Activated naive CD8-positive, alpha-beta T cell treated with anti-CD3 and anti-CD28 coated beads, Interleukin-2, amount 50 U/mL, for 24 hours (primary cell): ENCODE measurements at places on chromosomes 7 and 10.

DNA sequence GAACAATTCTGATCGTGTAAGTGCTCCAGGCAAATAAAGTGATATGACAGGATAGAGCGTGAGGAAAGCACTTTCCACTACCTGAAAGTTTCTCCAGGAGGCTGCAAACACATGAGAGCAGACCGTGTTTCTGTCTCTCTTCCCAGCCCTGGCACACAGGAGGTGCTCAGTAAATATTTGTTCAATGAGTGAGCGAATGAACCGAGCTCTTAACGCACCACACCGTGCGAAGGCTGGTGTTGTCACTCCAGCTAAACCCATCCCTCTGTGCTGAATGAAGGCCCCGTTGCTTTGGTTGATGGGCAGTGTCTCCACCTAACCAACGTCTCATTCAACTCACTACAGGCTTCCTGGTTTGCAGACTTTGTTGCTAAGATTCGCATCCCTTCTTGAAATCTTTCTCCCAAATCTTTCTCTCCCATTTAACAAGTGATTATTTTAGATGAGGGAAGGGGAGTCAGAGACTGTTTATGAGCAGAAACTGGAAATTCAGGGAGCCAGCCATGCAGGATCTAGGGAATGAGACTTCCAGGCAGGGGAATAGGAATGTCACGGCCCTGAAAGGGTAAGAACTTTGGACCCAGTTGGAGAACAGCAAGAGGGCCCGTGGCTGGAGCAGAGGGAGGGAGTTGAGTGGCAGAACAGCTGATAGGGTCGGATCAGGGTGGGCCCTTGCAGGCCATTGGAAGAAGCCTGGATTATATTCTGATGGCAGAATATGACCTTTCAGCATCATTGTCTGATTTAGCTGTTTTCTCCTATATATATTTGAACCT is 282.6 kb downstream of the CAMK1D start:
- no peak overlapping the region for H3K4me3 ChIP-seq
- no peak for DNase-seq
- H3K27me3 ChIP-seq, result no peaks in the 10 kb centered on the region
- peaks cover 44% of the 10 kb centered on the region for H3K4me1 ChIP-seq
- no peak overlapping the region for H3K27ac ChIP-seq

DNA sequence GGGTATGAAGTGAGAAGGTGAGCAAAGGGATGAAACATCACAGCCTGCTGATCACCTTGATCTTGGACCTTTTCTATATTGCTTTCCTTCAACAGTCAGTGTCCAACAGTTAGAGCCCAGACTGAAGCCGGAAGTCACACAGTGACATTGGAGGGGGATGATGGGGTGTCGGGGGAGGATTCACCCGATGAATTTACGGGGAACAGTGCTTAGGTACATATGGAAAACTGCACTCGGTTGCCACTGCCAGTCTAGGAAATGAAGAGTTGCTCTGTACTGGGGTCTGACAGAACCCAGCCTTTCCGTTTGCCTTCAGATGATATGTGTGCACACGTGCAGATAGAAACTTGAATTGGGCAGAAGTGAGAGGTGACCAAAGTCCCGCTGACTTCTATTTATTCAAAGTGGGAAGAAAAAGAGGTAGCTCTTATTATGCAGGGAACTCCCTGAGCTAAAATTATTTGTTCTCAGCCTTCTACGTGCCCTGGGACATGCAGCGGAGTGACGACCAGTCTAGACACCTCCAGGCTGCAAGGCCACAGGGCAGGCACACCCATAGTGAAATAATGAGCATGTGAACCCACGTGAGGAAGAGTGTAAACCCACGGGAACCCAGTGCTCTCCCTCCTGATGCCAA is 107.2 kb upstream of the INHBA start:
- DNase-seq, result no peak
- H3K27ac ChIP-seq, result no peak overlapping the region
- peaks cover 4% of the 10 kb centered on the region for H3K27me3 ChIP-seq

- H3K36me3 ChIP-seq, result no peaks in the 10 kb centered on the region
- no peak overlapping the region for H3K27ac ChIP-seq
- no peak for DNase-seq
- H3K4me1 ChIP-seq, result peaks cover 18% of the 10 kb centered on the region
Measured at GRCh38 chr10:75770626-75771081, 339.2 kb downstream of the LRMDA start.

DNA sequence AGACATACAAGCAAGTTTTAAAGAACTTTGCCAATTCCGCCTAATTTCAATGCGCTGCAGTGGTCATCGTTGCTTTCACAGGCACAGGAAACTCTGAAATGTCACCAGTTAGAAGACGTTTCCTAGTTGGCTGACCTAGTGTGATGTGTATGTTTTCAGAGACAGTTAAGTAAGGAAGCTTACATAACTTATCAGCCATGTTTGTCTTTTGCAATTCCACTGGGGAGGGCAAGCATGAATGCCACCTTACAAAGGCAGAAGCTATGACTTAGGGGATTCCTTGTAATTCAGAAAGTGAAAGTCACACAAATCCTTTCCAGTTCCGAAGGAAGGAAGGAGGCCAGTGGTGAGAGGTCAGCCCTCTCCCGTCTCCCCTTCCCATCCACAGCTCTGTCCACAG is 15.0 kb upstream of the NPS start:
- H3K4me1 ChIP-seq, result no peaks in the 10 kb centered on the region
- no peak for DNase-seq
- H3K4me3 ChIP-seq, result no peak overlapping the region

DNA sequence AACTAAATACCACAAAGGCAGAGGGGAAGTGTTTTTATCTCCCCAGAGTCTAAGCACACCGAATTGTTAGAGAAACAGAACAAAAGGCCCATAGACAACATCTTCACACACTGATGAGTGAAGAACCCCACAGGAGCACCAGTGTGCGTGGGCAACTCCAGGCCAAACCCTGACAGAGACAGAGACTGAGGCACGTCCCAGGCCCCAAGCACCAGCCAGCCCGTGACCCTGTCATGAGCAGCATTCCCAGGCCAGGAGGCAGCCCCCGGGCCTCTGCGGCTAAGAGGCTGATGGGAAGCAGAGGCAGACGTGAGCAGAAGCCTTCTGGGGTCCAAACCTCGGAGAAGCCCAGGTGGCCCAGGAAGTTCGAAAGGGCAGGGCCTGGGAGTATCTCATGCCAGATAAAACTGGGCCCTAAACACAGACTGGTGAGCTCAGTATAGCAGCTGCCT is 184.4 kb downstream of the TCERG1L start:
- no peaks in the 10 kb centered on the region for H3K36me3 ChIP-seq
- no peak for DNase-seq
- H3K27me3 ChIP-seq, result no peaks in the 10 kb centered on the region

DNA sequence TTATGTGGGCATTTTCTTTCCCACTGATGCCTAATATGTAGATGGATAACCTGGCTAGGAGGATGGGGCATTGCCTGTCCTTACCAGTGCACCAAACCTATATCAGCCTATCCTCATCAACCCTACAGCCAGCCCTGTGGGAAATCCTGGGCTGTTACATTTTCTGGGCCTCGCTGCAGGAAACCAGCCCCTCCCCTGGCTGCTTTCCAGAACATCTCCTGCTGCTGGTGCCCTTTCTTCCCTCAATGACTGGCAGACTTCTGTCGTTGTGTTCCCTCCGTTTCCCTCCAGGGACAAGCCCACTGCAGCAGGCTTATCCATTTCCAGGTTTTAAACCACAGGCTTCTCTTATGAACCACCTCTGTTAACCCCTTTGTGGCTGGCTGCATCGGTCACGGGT is 486.1 kb upstream of the COBL start:
- H3K4me1 ChIP-seq, result no peaks in the 10 kb centered on the region
- H3K27ac ChIP-seq, result no peak overlapping the region
- DNase-seq, result no peak
- H3K4me3 ChIP-seq, result no peak overlapping the region
- no peaks in the 10 kb centered on the region for H3K36me3 ChIP-seq

DNA sequence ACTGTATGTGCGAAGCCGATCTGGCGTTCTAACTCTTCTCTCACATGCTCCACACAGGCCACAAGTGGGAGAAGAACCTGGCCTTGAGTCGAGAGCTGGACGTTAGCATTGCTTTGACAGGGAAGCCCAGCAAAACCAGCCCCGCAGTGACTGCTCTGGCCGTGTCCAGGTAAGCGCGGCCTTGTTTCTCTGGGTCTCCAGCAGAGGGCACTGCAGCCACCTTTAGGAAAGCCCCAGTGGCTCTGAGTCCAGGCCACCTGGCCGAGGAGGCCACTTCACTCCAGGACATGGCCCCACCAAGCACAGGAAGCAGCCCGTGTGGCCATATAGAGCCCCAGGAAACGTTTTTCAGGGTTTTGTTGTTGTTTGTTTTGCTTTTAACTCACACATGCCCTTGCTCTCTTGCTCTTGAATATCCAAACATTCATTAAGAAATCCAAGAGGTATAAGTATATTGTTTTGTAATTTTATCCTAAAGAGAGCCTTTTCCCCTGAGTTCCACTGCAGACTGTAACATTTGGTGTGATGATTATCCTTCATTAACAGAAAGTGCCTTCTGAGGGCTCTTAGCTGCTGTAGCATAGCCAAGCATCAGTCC is 41.8 kb upstream of the LRRC18 start:
- H3K27ac ChIP-seq, result no peak overlapping the region
- DNase-seq, result peak; percentile 47
- no peaks in the 10 kb centered on the region for H3K4me1 ChIP-seq
- no peak overlapping the region for H3K4me3 ChIP-seq
- H3K36me3 ChIP-seq, result no peaks in the 10 kb centered on the region
- no peaks in the 10 kb centered on the region for H3K27me3 ChIP-seq

DNA sequence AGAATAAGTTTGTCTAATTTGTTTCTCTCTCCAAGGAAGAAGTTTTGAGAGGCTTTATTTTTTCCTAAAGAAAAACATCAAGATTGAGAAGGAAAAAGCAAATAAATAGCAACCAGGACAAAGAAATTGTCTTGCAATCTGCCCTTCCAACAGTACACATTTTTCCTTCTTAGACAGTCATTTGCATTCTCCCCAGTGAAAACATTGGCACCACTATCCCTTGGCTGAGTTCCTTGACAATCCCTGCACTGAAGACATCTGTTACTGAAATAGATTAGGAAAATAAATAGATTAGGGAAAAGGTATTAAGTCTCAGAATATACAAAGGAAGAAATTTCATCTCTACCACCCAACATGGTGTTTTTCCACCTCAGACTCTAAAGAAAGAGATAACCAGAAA is 12.2 kb upstream of the TMEM243 start:
- no peak overlapping the region for H3K27ac ChIP-seq
- peaks cover under 1% of the 10 kb centered on the region for H3K4me1 ChIP-seq
- H3K36me3 ChIP-seq, result no peaks in the 10 kb centered on the region
- H3K27me3 ChIP-seq, result no peaks in the 10 kb centered on the region
- no peak overlapping the region for H3K4me3 ChIP-seq

- no peak overlapping the region for H3K4me3 ChIP-seq
- H3K27me3 ChIP-seq, result peaks cover 10% of the 10 kb centered on the region
- no peaks in the 10 kb centered on the region for H3K36me3 ChIP-seq
- DNase-seq, result no peak
- H3K27ac ChIP-seq, result no peak overlapping the region
Measured at GRCh38 chr7:1644341-1645070, 25.6 kb upstream of the ELFN1 start.

DNA sequence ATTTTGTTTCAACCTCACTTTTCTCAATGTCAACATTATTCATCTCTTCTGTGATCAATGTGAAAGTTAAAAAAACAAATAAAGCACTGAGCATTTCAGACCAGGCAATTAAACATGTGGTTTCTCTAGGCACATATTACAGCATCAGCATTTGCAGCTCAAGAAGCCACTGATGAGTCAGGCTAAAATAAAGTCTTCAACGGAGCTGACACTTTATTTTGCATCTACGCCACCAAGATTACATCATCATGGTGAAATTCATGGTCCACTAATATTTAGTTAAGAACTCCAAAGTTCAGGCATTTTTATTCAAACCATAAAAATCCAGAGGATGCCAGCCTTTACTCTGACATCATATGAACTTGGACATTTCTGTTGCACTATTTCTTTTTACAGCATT is 33.0 kb downstream of the MAGI2 start:
- H3K4me3 ChIP-seq, result no peak overlapping the region
- no peaks in the 10 kb centered on the region for H3K27me3 ChIP-seq
- no peak for DNase-seq
- no peaks in the 10 kb centered on the region for H3K4me1 ChIP-seq
- no peak overlapping the region for H3K27ac ChIP-seq
- no peaks in the 10 kb centered on the region for H3K36me3 ChIP-seq

- no peak overlapping the region for H3K4me3 ChIP-seq
- no peaks in the 10 kb centered on the region for H3K27me3 ChIP-seq
- H3K4me1 ChIP-seq, result peaks cover 8% of the 10 kb centered on the region
- no peak overlapping the region for H3K27ac ChIP-seq
- H3K36me3 ChIP-seq, result no peaks in the 10 kb centered on the region
Measured at GRCh38 chr7:129958643-129959470, 6.1 kb upstream of the UBE2H start.

DNA sequence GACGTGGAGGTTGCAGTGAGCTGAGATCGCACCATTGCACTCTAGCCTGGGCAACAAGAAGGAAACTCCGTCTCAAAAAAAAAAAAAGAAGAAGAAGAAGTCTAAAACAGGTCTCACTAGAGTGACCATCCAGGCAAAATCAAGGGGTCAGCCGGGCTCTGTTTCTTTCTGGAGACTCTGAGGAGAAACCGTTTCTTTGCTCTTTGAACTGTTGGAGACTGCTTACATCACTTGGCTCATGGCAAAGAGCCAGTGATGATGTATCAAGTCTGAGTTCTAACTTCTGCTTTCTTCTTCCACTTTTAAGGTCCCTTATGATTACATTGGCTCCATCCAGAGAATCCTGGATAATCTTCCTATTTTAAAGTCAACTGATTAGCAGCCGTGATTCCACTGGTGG is 306.8 kb downstream of the WDR11 start:
- H3K4me3 ChIP-seq, result no peak overlapping the region
- H3K36me3 ChIP-seq, result no peaks in the 10 kb centered on the region
- H3K4me1 ChIP-seq, result no peaks in the 10 kb centered on the region
- DNase-seq, result no peak

DNA sequence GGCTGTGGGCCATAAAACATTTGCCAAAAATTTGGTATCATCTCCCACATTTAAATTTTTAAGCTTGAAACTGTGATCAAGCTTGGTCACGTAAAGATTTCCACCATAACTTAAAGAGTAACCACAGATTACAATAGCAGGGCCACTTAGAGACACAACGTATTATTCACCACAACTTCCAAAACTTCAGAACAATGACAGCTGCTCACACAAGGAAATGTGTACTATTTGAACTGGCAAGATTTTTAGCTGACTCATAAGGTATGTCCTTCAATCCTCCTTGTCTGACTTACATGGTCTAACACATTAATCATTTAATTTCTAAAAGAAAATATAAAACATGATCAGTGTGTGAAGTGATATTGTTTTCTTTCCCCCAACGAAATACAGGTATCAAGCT is 234.5 kb downstream of the PARD3 start:
- DNase-seq, result no peak
- H3K27me3 ChIP-seq, result no peaks in the 10 kb centered on the region
- H3K27ac ChIP-seq, result no peak overlapping the region

GRCh38 chr10:92970301-92971070 is 90.1 kb upstream of the CYP26C1 start:
- no peak overlapping the region for H3K27ac ChIP-seq
- peaks cover 33% of the 10 kb centered on the region for H3K36me3 ChIP-seq
- no peaks in the 10 kb centered on the region for H3K27me3 ChIP-seq
- DNase-seq, result no peak
- no peak overlapping the region for H3K4me3 ChIP-seq
